M059J (cell line): ENCODE measurements at places on chromosomes 5 and 9. TPM values are rescaled to one million over a fixed set of nuclear protein-coding genes. Genes with fewer than 3 reads are reported as not detected.

DNA sequence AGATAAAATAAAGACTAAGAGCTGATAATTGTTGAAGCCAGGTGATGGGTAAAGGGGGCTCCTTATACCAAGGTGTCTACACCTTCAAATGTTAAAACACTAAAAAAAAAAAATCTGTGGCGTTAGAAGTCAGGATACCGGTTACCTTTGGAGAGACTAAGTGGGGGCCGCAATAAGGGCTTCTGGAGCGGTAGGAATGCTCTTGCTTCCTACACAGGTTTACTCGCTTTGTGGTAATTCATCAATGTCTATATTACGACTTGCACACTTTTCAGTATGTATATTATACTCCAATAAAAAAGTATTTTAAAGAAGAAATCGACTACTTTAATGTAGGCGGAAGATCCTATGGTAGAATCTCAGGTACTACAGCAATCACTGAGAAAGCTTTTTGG lies 12.5 kb downstream of the MRPS27 start:
- no peak for DNase-seq

DNA sequence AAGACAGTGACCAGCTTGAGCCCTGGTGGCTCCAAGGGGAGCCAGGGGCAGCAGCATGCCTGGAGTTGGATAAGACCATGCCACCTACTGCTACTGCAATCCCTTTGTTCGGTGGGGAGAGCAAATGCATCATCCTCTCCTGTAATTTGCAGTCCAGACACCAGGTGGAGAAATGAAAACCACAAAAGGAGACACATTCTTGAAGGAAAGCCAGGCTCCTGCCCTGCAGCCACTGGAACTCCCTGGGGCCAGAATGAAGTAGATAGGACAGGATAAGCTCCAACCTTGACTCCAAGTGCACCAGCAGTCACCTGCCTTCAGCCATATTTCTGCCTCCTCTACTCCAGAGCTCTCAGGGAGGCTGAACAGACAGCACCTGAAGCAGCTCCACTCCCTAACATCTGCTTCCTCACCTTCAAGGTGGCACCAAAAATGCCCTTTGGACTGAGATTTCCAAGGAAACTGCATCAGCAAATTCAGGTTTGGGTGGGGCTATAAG lies 65.1 kb upstream of the IQGAP2 start:
- DNase-seq, result peak; percentile 78

DNA sequence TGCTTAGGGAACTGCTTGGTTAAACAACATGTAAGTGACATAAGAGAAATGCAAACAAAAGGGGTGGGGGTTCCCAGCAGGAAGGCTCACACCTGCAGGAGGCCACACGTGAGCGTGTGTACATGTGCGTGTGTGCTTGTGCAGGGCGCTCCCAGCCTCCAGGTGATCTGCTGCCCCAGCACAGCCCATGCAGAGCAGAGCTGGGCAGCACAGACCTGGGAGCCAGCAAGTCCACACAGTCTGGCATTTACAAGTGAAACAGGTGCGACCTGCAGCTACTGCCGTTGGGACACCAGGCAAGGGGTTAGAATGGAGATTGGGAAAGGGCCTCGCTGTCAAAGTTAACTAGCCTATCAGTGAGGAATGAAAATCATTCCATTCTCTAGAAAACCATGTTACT lies 41.8 kb downstream of the GRAMD2B start:
- DNase-seq, result no peak

PIP5K1B gene
- not detected in 2 replicates for total RNA-seq

GRCh38 chr9:127758843-127759242 lies 19.6 kb downstream of the SH2D3C start:
- DNase-seq, result no peak

HEMGN gene
- not detected in 2 replicates for total RNA-seq

DNA sequence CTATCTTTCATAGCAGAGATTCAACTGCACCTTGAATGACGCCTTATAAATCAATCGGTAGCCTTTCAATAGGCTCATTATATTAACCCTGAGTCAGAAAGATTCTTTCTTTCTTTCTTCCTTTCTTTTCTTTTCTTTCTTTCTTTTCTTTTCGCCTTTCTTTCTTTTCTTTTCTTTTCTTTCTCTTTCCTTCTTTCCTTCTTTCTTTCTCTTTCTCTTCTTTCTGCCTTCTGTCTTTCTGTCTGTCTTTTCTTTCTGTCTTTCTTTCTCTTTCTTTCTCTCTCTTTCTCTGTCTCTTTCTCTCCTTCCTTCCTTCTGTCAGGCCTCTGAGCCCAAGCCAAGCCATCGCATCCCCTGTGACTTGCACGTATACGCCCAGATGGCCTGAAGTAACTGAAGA lies 86.0 kb upstream of the CLINT1 start:
- no peak for DNase-seq
